ENCODE measurements at places on chromosomes 16 and 17.

DNA sequence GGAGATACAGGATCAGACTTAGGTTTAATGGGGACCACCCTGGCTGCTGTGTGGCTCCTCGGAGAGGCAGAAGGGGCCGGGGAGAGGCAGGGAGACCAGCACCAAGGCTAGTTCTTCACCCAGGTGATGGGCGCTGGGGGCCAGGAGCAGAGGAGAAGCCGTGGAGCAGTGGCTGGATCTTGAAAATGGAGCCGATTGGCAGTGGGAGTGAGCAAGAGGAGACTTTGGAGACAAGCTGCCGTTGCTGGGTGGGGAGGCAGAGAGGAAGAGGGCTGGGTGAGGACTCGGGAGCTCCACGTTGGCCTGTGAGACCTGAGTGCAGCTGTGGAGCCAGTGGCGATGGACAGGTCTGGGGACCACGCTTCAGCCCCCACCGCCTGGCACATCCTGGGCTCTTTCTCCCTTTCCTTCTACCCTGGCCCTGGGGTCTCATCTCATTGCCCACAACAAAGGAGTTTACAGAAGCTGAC, 9.0 kb downstream of the RAB11FIP4 start:
- DNase-seq: no peak

GRCh38 chr17:77459018-77459755, 318.4 kb downstream of the SEC14L1 start:
- no peak for DNase-seq

DNA sequence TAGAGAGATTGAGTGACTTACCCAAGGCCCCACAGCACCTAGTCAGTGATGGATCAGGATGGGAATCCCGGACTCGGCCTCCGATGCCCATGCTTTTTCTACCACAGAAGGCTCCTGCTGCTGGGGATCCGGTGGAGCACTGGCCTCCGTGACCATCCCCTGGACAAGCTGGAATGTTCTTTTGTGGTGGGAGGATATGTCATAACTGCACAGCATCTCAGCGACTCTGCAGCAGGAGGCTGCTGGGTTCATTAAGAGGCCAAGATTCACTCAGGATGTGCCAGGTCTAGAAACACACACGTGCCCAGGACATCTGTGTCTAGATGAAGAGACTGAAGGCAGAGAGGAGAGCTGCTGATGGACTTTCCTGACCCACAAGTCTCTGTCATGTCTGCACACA, 34.7 kb upstream of the NGFR start:
- no peak for DNase-seq

DNA sequence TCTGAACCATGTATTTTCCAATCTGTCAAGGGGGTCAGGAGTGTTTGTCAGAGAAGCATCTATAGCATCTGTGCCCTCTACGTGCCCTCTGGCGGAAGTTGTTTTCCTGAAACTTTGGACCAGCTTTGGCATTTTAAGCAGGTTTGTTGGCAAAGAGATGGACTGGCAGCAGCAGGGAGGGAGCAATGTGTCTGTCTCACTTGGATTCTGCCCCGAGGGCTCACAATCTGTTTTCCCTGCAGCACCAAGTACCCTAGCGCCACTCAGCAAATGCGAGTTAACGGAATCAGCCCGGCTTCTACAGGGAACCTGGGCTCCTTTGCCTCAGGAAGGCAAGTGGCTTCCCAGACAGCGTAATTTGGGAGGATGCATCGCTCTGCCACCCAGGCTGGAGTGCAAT, 17.4 kb downstream of the DUSP14 start:
- DNase-seq: no peak

DNA sequence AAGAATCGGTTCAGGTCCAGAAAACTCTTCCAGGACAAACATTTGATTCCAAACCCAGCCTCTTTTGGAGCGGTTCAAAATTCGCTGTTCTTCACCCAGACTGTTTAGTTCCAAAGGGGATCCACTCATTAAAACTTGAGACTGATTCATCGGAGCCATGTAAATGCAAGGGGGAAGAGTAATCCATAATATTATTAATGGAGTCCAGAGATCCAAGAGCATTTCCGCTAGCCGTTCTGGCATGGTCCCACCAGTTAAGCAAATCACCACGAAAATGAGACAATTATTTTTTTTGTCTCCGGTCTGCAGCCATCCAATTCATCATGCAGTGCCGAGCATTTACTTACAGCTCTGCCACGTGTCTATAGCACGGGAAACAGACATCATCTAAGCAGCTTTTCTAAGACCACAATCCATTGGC, 15.1 kb downstream of the CDH8 start:
- no peak for DNase-seq

DNA sequence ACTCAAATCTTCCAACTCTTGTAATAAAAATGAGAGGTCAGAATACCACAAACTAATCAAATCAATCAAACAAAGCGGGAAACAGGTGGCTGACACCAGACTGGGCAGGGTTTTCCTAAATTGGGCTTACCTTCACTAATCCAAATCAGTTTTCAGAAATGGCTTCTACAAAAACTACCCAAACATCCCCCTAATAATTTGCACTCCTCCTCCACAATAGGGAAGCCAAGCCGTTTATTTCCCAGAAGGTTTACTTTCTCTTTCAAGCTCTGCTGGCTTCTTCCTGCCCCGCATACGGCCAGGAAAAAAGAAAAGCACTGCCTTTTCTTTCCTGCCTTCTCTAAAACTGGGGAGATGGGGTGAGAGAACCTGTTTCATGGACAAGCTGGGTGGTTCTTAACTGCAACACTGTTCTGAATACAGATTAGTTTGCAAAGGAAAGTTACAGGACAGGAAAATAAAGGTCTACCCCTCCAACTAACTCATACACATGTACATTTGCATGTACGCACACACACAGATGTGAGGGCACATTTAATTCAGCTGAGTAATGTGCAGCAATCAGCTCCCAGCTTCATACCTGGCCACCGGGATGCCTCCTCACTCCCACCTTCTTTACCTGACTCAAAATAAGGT, 9.2 kb downstream of the STAT3 start:
- DNase-seq: no peak

DNA sequence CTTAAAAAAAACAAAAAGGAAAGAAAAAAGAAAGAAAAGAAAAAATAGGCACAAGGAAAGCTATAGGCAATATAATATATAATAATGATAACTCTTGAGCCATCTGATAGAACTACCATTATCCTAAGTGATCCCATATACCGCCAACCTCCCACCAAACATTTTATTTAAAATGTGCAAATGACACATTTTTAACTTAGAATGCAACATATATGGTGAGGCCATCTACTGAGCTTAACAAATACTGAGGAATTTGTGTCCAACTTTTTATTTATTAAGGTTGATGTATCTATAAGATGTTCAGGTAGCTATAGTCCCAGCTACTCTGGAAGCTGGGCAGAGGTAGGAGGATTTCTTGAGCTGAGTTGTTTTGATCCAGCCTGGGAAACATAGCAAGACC, 14.4 kb upstream of the APPBP2 start:
- DNase-seq: no peak

- no peak for DNase-seq
Measured at GRCh38 chr16:9053006-9053601, 38.3 kb upstream of the HAPSTR1 start.

GRCh38 chr17:73126716-73127473, 34.4 kb upstream of the SLC39A11 start:
- DNase-seq: no peak
